ENCODE measurements at places on chromosomes 1 and 21.

DNA sequence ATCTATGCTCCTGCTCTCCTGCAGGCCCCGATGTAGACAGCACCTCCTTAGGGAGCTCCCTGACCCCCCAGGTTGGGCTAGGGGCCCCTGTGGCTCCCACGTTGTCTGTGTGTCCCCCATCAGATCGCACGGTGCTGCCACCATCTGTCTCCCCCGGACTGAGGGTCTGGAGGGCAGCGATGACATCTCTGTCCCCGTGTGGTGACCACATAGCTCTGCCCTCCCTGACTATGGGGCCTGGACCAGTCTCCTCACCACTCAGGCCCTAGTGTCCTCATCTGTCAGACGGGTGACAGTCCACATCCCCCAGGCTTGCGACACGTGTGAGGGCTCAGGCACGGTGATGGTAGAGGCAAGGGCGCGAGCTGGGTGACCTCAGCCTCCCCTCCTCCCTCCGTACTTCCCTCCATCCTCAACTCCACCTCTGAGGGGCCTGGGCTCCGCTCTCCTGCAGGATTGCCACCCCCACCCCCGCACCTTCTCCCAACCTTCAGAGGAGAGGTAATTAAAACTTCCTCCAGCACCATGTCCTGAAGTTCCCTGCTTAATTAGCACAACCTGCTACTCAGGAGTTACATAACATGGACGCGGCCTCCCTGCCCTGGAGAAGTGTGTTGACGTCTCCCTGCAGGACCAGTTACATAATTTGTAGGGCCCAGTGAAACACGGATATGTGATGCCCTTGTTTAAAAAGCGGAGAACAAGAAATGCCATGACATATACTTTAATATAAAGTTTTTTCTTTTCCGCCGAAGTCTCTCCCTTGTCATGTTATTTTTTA is 288.2 kb downstream of the PTPRU start:
- peak; percentile 41 for DNase-seq

DNA sequence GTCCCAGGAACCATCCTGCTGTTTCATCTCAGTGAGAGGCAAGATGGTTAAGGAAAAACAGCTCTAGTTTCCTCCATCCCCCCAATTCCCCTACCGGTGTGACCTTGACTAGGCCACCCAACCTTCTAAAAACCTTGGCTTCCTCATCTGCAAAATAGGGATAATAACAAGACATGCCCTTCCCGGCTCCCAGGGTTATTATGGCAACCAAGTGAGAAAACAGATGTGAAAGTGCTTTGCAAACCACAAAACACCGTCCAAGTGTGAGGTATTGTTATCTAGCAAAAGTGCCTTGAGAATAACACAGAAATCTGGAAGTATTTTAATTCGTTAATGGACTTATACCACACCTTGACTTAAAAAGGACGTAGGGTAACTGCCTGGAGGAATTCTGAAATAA is 62.7 kb downstream of the ITPKB start:
- no peak for DNase-seq

- no peak for DNase-seq
Measured at GRCh38 chr21:39374046-39374445, 25.2 kb upstream of the HMGN1 start.

GRCh38 chr1:150164779-150165178 is 15.1 kb downstream of the PLEKHO1 start:
- no peak for DNase-seq

DNA sequence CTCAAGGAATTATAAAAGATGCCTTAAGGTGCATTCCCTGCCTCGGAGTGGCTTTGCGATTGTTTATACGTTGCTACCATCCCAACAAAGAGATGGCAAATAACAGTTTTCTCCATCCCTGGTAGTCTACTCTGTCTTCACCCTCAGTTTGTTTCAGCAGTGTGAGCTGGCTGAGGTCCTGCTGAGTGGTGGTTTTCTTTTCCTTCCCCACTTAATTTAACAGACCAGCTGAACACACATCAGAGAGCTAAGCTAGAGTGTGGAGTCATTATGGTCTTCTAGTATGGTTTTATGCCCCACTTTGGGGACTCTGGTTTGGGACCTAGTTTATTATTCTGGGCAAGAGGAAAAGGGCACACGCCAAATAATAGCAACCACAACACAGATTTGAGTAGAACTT is 2.2 kb downstream of the PIGV start:
- DNase-seq, result no peak

GRCh38 chr1:28417441-28417922 is 47.9 kb downstream of the PHACTR4 start:
- DNase-seq, result no peak

DNA sequence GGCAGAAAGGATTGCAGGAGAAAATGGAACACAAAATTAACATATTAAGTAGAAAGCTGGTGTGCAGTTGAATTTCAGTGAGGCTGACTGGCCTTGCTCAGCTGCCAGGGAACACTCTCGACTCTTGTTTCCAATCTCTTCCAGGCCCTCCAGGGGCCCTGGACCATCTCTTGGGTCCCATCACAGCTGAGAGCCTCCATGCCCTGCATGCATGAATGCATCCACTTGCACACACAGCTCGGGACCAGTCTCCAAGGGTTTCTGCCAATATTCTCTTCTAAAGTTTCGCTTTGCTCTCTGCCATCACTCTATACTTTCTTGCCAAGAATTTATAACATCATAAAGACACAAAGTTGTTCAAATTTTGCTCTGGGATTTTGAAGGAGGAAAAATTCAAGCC is 200.3 kb downstream of the DSCAM start:
- no peak for DNase-seq

DNA sequence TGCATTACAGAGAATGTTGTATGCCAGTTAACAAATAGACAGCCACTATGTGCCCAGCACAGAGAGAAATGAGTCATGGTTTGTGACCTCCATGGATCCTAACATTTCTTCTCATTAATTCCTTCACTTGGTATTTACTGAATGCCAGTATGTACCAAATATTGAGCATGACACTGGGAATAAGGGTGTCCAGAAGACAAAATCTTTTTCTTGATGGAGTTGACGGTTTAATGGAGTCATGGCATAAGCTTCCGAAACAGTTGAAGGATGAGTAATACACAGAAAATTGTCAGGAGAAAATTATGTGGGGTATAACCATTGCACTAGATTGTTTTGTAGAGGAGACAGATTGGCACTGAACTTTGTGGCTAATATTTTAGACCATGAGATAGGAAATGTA is 36.9 kb downstream of the PTGFR start:
- no peak for DNase-seq

DNA sequence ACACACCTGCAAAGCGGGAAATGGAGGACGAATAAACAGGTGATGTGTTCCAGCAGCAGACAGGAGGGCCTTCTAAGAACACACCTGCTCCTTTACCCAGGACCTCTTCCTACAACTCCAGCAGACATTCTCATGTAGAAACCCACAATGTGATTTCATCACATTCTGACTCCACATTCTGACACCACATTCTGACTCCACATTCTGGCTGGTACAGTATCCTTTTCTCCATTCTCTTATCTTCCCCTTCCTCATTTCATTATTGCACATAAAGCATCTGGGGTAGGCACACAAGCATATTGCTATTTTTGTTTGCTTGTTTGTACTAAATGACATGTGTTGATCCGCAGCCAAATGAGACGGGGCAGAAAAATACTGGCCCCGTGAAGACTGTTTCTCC is 3.6 kb upstream of the ZNF124 start:
- DNase-seq, result no peak

GRCh38 chr21:40886006-40886405 is 39.0 kb upstream of the DSCAM start:
- no peak for DNase-seq

DNA sequence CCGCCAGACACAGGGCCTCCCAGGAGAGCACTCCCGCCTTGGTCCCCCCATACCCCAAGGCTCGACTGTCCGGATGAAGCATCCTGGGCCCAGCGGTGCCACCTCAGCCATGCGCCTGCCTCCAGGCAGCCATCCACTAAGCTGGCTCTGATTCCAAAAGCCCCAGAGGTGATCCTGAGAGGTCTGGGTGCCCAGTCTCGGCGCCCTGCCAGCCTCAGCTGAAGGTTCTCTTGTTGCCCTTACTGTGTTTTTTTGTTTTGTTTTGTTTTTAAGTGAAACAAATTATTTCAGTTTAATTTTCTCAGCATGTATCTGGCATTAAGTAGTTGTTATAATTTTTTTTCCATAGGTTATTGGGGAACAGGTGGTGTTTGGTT is 44.9 kb downstream of the NUAK2 start:
- no peak for DNase-seq

DNA sequence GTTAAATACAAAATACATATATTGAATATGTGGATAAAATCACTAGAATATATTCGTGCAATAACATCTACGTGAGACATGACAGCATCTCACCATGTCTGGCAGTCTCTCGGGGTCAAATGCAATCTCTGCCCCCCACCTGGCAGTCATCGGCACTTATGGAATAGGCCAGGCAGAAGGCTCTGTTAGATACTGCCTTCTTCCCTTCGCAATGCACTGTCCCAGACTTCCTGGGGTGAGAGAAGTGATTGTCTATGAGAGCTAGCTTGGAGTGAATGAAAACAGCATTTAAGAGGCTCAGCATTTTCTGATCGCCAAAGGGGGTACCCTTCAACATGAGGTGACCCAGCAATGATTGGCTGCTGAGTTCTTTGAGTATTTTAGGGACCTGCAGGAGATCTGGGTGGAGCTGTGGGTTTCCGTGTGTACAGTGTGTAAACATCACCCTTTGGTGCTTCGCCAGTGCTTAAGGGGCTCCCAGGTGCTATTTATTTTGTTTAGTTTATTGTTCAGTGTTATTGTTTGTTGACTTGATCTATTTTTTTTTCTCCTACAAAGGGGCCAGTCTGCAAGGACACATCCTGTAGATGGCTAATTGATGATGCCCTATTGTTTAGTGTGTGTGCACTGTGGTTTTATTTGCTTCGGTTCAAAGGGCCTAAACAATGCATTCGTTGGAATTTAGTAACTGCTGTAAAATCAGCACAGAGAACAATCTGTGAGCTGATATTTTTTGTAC is 10.2 kb downstream of the ERG start:
- no peak for DNase-seq

- no peak for DNase-seq
Measured at GRCh38 chr1:41038110-41038509, 16.6 kb upstream of the SLFNL1 start.

DNA sequence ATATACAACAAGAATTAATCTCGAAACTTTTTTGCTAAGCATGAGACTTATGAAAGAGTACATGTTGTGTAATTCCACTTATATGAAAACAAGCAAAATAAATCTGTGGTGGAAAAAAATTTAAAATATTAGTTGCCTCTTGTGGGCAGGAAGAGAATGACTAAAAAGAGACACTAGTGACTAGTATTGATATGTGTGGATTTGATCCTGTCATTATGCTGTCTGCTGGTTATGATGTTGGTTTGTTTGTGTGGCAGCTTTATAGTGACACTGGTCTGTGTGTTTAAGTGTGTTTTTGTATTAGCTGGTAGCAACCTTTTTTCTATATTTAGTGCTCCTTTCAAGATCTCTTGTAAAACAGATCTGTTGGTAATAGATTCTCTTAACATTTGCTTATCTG is 267.8 kb upstream of the NRIP1 start:
- no peak for DNase-seq

DNA sequence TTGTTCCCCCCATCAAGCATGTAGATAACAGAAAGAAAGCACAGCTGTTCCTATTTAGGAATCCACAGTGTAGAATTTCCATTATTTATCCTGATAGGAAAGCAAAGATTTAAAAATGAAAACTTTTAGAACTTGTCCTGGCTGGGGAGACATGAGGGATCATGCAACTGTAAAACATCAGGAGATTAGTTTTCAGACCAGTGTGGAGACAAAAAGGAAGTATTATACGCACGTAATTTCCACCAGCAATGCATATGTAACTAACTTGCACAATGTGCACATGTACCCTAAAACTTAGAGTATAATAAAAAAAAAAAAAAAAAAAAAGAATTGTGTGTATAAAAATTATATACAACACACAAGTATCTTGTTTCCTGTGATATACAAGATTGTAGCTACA is 172.4 kb downstream of the NEGR1 start:
- no peak for DNase-seq

DNA sequence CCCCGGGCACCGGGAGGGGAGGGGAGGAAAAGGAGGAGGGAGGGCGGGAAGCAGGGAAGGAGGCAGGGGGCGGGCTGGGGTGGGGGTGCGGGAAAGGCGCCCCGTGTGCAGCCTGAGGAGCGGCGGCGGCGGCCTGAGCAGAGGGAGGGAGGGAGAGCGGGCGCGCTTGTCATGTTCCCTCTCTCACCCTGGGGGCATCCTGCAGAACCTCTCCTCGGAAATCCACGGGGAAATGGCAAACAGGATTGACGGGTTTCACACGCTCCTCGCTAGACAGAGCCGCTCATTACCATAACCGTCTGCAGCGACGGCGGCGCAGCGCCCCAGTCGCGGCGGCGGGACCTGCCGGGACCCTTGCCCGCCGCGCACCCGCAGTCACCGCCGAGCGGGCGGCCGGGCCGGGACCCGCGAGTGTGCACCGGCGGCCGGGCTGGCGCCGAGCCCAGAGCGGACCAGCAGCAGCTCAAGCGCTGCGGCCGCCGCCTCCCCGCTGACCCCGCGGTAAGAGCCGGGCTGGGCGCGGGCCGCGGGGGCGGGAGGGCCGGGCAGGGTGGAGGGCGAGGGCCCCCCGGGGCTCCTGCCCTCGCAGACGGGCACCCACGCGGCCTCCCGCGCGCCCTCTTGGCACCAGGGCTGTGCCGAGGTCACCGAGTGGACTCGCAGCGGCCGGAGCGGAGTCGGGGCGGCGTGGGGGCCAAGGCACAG is at the start of gene SERTAD4:
Gene SERTAD4 (plus strand): TSS at position 286 of the 705 bp plus-strand sequence. CDS start 5,165 bp downstream, outside the sequence.
- DNase-seq, result no peak

GRCh38 chr1:21884456-21885235 is 52.5 kb downstream of the HSPG2 start:
- no peak for DNase-seq
